Femur (tissue), 1 donor: ENCODE measurements at places on chromosomes 16 and 17.

- DNase-seq: no peak
These were observed 20.3 kb downstream of the ANKRD40 start for GRCh38 chr17:50687200-50688066.

GRCh38 chr16:87550495-87550961, 51.8 kb upstream of the JPH3 start:
- DNase-seq: peak; percentile 55

- no peak for DNase-seq
These were observed 110.1 kb upstream of the SMURF2 start for GRCh38 chr17:64771980-64772844.

DNA sequence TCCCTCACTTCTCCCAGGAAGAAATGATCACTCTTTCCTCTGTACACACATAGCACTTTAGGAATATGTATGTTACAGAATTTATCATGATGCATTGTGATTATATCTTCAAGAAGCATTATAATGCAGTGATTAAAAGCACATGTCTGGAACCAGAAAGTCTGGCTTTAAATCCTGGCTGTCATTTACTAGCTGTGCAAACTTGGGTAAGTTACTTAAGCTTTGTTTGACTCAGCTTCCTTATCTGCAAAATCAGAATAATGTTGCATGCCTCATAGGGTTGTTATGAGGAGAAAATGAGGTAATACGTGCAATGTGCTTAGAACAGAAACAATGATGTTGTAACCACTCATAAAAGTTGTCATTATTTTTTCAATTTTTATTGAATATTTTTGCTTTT, 156.3 kb upstream of the ZKSCAN2 start:
- no peak for DNase-seq

DNA sequence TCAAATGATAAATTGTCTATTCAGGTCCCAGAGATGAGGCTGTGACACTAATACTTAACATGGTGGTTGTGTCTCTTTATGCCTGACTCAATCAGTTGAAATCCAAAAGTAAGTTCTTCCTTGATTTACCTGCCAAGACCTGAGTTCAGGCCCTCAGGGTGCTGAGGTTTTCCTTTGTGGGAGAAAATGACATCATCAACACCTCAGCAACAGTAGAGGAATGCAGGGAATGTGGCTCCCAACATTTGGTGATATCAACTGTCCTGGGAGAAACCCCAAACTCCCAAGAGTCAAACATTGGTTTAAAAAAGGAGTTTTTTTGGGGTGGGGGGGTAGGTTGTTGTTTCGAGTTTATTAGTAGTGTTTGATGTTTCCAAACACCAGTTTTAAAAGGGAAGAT, 14.7 kb downstream of the RNF43 start:
- no peak for DNase-seq

- peak; percentile 51 for DNase-seq
These were observed 48.4 kb upstream of the KDM8 start for GRCh38 chr16:27154705-27155521.

DNA sequence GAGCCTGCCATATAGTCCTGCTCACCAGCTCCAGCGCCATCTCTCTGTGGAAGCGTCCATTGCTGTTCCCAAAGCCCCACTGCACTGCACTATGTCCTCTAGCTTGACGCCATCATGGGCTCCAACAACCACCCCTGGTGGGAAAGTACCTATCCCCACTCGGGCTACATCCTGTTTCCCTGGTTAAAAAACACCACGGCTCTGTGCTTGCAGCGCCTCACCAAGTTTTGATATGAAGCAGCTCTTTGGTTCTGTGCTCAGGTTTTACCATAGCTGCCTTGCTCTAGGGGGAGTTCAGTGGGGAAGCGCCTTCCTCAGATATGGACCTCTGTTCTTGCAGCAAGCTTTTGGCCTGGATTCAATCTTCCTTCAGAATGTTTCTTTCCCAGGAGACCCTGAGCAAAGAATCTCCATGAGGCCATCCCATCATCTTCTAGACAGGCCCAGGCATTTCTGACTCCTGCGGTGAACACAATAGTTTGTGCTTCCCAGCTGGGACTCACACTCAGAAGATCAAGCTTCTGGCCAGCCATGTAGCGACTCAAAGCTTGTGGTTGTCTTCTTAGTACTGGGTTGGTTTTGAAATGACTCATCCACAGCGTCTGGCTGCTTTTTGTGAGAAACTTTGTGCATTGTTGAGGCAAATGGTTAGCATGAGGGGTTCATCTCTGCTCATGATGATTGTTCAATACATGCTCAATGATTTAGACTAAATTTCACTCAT, 39.5 kb downstream of the DYNLRB2 start:
- no peak for DNase-seq

GRCh38 chr16:86100205-86101136, 201.5 kb downstream of the IRF8 start:
- DNase-seq: peak; percentile 50

- DNase-seq: peak; percentile 35
These were observed 17.5 kb downstream of the SBK1 start for GRCh38 chr16:28309811-28310311.

GRCh38 chr17:11293480-11293879, 52.5 kb downstream of the SHISA6 start:
- DNase-seq: no peak

DNA sequence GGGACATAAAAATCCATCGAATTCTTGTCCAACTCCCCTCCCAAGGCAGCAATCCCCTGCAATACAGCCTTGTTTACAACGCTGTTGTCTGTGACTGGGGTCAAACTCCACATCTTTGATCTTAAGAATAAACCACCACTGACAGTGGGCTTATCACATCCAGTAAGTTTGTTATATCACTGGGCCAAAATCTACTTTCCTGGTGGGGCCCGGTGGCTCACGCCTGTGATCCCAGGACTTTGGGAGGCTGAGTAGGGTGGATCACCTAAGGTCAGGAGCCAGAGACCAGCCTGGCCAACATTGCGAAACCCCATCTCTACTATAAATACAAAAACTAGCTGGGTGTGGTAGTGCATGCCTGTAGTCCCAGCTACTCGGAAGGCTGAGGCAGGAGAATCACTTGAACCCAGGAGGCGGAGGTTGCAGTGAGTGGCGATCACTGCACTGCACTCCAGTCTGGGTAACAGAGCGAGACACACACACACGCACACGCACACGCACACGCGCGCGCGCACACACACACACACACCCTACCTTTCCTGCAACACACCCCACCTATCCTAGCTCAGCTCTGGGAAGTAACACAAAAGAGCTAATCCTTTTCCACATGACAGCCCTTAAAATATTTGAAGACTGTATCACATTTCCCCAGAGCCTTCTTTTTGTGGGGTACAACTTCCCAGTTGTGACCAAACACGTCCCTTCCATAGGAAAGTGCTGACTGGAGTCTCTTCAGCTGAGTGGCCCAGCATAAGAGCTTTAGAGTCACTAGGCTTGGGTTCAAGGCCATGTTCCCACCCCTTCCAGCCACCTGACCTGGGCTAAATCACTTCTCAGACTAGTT, 20.9 kb upstream of the ABCC1 start:
- no peak for DNase-seq

GRCh38 chr17:80611816-80612215, 67.2 kb downstream of the RPTOR start:
- DNase-seq: no peak

- DNase-seq: no peak
These were observed 39.3 kb upstream of the TEKT1 start for GRCh38 chr17:6870841-6871240.

- DNase-seq: no peak
These were observed 21.4 kb upstream of the SLC46A1 start for GRCh38 chr17:28427371-28427770.

DNA sequence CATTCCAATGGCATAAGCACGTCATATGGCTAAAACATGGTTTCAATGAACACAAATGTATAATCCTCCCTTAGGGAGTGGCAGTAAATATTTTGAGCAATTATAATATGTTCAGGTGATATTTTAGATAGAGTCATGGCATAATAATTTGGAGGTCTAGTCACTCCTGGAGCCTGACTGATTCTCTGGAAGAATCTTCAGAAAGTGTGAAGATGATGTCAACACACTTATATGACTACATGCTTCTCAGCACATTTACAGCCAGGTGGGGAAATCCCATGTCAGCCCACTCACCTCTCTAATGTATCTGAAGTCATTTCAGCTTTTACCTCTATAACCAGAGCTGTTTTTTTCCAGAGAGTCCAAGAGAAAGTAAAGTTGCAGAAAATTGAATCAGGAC, 474.8 kb downstream of the SHISA9 start:
- no peak for DNase-seq

- no peak for DNase-seq
These were observed 23.6 kb upstream of the MTSS2 start for GRCh38 chr16:70709457-70709856.

- no peak for DNase-seq
These were observed 9.3 kb downstream of the ODAD4 start for GRCh38 chr17:41939693-41940090.

- no peak for DNase-seq
These were observed 4.6 kb upstream of the PMP22 start for GRCh38 chr17:15269780-15270089.

- no peak for DNase-seq
These were observed 57.7 kb upstream of the SLC25A19 start for GRCh38 chr17:75346906-75347305.

- peak; percentile 53 for DNase-seq
These were observed 3.6 kb downstream of the COG1 start for GRCh38 chr17:73196500-73196899.

DNA sequence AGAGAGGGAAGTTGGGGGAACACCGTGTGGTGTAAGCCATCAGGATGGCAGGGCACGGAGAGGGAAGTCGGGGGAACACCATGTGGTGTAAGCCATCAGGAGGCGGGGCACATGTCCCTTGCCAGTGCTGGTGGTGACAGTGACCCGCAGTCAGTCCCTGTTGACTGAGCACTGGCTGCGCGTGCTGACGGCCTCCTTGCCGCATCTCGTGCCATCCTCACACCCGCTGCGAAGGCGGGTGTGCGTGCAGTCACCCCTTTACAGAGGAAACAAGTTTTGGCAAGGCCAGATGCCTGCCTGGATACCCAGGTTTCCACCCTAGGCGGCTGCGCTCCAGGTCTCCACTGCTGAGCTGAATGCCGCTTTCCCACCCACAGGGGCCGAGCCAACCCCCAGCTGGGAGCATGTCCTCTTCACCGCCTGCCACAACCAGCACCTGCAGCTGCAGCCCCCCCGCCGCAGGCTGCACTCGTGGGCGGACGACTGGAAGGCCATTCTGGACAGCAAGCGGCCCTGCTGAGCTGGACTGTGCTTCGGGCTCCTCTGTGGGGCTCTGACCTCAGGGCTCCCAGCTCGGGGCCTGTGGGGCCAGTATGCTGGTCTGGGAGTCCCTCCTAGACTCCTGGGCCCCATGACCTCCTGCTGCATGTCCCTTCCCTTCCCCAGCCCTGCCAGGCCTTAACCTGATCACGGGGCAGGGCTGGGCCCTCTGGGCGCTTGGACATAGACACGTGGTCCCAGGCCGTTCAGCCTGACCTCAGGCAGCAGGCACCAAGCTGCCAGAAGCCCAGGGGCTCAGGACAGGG, 43.5 kb downstream of the NT5M start:
- DNase-seq: no peak

DNA sequence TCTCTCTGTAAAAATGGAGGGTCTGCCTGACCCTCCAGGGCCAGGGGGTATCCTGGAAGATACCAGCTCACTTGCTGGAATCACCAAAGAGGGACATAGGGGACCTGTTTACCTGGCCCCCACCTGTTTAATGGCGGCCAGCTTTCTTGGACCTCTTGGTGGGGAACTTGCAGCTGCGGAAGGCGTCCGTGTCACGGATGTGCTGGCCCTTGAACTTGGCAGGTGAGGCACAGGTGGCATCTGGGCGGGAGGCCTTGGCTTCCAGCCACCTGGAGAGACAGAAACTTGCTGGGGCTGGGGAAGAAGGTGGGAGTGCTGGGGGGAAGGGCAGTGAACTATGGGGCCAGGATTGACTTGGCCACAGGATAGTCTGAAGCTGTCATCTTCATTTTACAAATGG, 3.5 kb downstream of the CHAD start:
- no peak for DNase-seq

DNA sequence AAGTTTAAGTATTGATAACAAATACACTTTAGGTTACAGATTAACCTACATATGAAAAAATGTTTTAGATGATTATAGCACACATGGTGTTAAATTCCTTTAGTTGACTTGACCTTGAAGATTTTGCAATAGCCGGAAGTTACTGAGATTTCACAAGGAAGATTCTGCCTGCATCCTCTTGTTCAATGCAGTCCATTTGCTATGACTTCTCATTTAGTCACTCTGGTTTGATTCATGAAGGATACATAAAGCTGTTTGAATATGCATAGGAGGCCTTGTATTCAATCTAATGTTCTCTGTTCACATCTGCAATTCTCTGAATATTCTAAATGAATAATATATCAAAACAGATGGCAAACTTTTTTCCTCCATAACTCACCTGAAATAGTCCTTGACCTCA, 870.2 kb upstream of the GOT2 start:
- no peak for DNase-seq

- no peak for DNase-seq
These were observed 145.7 kb upstream of the CACNG5 start for GRCh38 chr17:66689221-66689620.

DNA sequence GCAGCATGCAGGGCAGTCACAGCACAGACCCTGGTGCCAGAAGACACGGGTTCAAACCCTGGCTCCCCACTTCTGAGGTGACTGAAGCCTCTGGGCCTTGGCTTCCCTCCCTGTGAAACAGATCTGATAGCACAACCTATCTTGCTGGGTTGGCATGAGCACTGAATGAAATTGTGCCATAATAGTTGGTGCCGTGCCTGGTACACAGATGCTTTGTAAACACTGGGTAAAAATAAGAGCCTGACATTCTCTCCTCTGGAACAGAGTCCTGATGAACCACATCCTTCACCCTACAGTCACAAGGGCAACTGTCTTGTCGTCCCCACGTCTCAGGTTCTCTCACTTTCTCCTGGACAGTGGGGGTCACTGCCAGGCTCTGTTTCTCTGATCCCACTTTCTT, 35.7 kb downstream of the NOS2 start:
- DNase-seq: no peak

DNA sequence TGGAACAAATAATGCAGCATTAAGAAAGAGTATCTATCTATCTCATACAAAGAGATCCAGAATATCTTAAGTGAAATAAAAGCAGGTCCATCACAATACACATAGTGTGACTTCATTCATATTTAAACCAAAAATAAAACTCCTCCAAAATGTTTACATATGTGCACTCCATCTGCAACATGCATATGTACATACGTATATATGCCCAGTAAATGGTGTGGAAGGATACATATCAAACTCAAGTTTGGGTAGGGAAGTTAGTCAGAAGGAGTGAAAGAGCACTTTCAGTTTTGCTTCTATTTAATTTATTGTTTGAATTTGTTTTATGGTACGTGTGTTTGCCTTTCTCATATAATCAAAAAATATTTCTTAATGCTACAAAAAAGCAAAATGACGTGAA, 12.0 kb upstream of the ADAT1 start:
- DNase-seq: no peak
